Heart left ventricle (tissue), 16 donors: ENCODE measurements at places on chromosomes 7 and 10.

DNA sequence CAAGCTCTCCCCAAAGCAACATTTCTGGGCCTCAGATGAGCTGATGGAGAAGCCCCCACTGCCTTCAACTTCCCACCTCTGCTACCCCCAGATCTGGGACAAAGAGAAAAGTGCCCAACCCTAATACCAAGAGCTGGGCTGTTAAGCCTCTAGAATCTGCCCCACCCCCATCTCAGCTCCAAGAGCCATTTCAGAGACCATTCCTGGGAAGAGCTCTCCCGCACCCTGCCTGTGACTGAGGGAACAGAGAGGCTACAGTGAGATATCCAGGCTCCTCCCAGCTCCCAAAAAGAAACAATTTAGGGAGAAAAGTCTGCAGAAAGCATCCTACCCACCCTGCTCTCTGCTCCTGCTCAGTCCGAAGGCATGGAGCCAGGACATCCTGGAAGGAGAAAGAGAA, 2.5 kb upstream of the KCNH2 start:
- H3K27ac ChIP-seq, result no peak overlapping the region
- peaks cover 26% of the 10 kb centered on the region for H3K4me1 ChIP-seq
- peaks cover 31% of the 10 kb centered on the region for H3K27me3 ChIP-seq
- no peaks in the 10 kb centered on the region for H3K36me3 ChIP-seq
- DNase-seq, result no peak

GRCh38 chr7:50455658-50456057, 5.5 kb upstream of the FIGNL1 start:
- peaks cover 5% of the 10 kb centered on the region for H3K4me1 ChIP-seq
- no peaks in the 10 kb centered on the region for H3K36me3 ChIP-seq
- no peak for DNase-seq
- H3K4me3 ChIP-seq, result no peak overlapping the region
- H3K27ac ChIP-seq, result no peak overlapping the region

DNA sequence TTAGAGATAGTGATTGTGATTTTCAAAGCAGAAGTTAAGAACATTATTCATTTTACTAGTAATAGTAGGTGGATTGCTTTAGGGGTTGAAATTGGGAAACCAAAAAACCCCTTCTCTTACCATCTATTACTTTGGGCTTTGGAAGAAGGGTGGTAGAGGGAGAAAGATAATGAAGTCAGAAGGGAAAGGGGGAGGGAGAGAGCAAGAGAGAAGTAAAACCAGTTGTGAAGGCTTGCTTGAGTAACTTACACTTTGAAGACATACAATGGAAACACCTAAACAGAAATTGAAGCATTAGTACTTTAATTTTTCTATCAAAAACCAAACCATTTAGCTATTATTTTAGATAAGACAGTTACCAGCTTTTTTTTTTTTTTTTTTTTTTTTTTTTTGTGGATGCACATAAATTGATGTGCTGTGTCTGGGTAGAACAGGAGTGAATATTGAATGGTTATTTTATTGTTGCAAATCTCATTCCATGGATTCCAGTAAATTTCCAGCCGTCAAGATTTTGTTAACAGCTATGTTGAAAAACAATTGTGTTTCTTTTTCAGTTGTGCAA, 5.5 kb downstream of the PRKAR2B start:
- no peak for DNase-seq
- peaks cover 11% of the 10 kb centered on the region for H3K4me1 ChIP-seq

DNA sequence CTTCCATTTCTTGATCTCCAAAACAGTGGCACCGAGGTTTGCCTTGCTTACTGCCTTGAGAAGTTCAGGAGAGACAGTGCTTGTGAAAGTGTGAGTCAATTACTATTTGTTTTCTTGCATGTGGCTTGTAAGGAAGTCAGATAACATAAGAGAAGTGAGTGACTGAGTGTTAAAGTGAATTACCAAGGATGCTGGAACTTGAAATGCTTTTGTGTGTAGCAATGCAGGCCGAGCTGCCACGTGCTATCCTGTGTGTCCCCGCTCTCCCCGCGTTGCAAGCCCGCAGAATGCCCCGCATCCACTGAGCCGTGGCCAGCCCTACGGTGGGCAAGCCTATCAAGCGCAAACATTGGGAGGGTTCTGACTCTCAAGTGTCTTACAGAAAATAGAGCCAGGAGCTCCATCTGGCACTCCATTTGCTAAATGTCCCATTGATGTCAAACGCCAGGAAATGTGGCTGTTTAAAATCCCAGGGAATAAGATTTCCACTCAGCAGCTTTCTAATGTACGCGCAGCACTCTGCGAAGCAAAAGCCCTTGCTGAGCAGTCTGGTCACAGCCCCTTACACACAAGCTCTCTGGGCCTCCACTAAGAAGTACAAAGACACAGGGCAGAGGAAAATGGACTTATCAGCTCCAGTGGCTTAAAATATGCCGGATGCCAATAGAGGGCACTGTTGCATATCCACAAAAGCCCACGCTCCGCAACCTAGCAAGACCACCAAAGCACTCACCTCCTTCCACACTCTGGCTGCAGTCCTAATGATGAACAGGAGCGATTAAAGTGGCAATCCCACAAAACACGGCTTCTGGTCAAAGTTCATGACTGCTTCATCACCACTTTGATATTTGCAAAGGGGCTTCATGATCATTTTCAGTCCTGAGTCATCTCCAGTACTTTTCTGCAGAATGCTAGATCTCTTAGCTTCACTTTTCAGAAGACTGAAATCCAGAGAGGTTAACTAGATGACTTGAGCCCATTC, 158.0 kb upstream of the ITGB1 start:
- H3K36me3 ChIP-seq, result no peaks in the 10 kb centered on the region
- no peak overlapping the region for H3K4me3 ChIP-seq
- H3K27me3 ChIP-seq, result no peaks in the 10 kb centered on the region
- peak; percentile 29 for DNase-seq
